GM10248 (cell line): ENCODE measurements at places on chromosomes 7 and 10.

DNA sequence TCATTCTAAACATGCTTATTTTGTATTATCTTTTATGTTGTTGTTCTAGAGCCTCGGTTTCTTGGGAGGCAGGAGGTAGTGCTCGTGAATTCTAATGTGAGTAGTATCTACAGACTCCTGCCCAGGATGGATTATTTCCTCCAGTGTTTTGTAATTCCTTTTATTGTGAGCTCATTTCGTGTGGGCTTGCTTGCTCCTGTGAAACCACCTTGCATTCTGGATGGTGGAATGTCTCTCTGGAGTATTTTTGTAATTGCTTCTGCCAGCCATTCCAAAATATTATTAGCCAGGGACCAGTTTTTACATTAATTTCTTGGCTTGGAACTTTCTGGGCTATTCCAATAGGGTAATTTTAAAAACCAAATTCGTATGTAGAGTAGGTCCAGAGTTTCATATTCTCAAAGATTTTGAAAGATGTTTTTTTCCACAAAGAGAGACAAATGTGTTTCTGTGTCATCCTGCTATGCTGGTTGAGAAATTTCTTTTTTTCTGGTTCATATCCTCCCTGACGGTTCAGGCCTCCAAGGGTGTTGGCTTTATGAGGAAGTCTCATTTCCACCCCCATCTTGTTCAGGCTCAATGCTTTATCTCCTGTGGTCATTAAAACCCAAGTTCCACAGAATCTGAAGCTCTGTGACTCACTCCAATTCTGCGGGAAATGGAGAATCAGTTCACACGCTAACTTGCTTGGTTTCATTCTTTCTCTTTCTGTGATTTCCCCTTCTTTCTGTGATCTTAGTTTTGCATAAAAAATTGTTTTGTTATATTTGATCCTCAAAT is 41.7 kb upstream of the CALD1 start:
- DNase-seq: no peak

GRCh38 chr7:2049782-2050510 is 182.8 kb downstream of the MAD1L1 start:
- DNase-seq: no peak

DNA sequence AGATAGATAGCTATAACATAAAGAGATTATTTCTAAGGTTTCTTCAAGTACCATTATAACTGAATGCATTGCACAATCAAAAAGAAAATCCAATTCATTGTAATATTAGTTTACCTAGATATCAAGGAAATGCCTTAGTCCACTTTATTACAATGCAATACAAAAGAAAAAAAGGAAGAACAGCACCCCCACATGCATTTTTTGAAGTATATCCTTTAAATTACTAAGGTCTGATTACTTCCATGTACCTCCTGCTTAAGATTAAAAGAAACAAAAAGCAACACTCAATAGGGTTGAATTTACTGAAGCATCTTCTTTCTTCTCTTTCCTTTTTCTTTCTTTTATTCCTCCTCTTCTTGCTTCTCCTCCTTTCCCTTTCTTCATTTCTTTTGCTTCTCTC is 973.8 kb upstream of the LRRTM3 start:
- DNase-seq: no peak

DNA sequence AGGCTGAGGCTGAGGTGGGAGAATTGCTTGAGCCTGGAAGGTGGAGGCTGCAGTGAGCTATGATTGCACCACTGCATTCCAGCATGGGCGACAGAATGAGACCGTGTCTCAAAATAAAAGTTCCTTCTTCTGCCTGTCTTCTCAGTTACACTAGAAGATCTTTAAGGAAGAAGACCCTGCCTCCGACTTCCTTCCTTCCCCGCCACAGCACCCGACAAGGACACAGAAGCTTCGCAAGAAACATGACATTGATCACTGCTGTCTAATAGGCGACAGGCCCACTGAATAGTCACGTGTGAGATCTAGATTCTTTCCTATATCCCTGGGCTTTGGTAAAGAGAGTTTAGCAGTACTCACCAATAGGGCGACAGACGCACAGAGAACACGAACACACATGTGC is 118.2 kb downstream of the PRPF18 start:
- no peak for DNase-seq

DNA sequence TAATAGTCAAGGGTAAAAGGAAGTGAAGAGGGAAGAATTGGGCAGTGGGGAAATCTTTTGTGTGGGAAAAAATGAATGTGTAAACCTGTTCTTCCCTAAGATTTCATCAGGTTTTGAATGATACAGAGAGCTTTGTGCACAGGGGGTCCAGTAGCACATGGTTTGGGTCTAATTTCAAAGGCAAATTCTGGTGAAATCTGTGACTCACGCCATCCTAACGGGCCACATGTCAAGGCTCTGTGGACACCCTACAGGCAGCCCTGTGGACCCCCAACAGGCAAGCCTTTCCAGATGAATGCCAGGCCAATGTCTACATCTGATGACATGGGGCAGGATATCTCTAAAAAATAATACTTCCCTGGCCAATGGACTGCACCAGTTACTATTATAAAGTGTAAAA is 309.8 kb downstream of the PARD3 start:
- no peak for DNase-seq

GRCh38 chr10:18777258-18777657 is 118.0 kb downstream of the ARL5B start:
- DNase-seq: no peak

- DNase-seq: no peak
Measured at GRCh38 chr7:152979376-152979775, 219.8 kb downstream of the ACTR3B start.

GRCh38 chr7:113282875-113283274 is 164.5 kb upstream of the SMIM30 start:
- no peak for DNase-seq

GRCh38 chr10:103759100-103759781 is 96.1 kb downstream of the SH3PXD2A start:
- DNase-seq: peak; percentile 52

- DNase-seq: no peak
Measured at GRCh38 chr7:105786520-105787470, 89.6 kb downstream of the ATXN7L1 start.

DNA sequence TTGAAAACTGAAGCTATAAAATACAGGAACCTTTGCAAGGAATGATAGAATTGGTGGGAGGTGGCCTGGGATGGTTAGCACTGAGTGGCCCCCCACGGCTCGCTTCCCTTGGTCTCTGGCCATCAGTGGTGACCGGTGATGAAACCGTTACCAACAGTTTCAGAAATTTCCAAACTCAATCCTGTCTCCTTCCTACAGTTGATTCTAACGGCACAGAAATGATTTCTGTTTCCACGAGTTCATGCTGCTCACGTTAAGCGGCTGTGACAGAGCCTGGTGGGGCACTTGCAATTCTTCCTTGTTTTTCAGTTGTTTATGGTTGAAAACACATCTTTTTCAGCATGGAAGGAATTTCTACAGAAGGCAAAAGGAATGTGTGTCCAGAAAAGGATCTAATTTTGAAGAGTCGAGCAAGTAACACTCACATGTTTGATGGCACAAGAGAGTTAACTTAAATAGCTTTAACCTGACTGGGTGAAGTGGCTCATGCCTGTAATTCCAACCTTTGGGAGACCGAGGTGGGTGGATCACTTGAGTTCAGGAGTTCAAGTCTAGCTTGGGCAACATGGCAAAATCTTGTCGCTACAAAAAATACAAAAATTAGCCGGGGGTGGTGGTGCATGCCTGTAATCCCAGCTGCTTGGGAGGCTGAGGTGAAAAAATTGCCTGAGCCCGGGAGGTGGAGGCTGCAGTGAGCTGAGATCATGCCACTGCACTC is 100.1 kb downstream of the DNAJB6 start:
- no peak for DNase-seq

DNA sequence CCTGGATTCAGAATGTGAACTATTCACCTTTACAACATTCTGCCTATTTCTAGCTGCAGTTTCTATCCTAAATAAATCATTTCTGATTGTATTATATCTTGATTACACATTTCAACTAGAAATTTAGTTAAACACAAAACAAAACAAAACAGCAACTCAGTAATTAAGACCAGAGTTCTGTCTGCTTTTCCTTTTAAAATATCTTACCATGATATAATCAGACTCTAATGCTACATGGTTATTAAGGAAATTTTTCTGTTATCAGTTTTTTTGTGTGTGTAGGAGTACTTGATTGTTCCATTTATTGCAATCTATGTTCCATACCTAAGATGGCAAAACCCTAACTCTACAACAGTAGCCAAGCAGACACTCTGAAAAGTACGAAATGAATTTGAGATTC is 663.3 kb downstream of the NRG3 start:
- no peak for DNase-seq

DNA sequence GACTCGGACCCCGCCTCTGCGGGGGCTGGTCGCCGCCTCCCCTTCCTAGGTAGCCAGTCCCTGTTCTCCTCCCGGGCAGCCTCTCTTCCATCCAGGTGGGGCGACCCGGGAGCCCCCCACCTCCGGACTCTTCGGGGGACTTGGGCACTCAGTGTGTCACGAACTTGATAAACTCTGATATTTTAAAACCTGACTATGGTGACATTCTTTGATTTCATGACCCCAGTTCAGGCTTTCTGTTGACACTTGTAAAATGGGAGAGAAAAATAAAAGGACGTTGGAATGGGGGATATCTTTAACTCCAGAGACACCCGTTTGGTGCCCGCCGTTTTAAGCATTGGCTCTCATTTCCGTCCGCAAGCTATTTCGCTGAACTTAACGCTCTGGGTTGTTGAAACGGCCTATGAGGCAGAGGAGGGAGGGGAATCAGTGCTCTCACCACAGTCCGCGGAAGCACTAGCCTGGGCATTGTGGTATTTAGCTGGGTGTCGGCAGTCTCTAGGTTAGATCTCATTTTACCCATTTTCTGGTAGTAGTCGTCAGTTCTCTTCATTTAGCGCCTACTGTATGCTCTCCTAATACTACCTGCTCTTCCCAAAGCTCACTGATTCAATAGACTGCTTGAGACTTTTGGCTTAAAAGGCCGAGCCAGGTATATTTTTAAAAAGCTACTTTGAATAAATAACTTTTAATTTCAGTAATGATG is 738 bp downstream of the VPS26A start:
- DNase-seq: peak; percentile 65

DNA sequence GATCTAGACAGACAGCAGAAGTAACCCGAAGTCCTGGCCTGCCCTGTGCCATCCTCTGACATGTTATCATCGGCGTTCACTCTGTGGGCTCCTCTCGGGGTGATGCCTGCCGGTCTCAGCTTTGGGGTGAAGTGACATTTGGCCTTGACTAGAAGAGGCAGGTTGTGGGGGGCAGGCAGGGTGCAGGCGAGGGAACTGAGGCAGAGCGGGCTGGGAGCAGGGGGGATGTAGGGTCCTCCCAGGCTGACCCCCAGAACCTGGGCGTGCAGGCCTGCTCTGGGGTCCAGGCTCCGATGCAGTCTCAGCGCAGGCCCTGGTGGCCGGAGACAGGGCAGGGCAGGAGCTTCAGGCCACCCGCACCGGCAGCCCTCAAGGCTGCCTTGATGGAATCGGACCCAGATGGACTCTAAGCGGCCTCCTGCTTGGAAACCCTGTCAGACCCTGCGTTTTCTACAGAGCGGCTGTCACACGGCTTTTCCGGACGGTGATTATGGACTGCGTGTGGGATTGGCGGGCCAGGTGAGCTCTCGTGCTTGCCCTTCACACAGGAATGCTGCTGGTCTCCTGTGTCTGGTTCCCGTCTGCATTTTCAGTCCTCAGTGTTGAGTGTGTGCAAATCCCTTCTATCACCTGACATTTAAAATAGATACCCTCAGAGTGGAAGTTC is 842 bp upstream of the JAKMIP3 start:
- DNase-seq: no peak

GRCh38 chr7:93117852-93118530 is at the start of gene SAMD9:
TSS of gene SAMD9 (minus strand) at chr7:93117979. CDS start at chr7:93106097, 11,882 bp downstream.
- peak; percentile 76 for DNase-seq

DNA sequence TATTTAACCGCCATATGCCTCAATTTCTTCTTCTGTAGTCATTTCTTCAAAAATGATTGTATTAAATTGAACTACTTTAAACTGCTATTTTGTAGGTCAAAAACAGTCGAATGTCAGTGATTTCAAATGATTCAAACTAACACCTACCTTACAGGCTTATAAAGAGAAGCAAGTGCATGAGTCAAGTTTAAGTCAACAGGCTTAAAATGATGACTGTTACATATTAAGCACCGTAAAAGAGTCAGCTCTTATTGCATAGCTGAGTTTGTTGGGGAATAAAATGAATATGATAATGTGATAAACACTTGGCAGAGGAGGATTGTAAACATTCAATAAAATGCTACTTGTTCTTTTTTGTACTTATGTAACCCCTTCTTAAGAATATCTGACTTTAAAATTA is 90.1 kb upstream of the ANKRD1 start:
- DNase-seq: no peak

DNA sequence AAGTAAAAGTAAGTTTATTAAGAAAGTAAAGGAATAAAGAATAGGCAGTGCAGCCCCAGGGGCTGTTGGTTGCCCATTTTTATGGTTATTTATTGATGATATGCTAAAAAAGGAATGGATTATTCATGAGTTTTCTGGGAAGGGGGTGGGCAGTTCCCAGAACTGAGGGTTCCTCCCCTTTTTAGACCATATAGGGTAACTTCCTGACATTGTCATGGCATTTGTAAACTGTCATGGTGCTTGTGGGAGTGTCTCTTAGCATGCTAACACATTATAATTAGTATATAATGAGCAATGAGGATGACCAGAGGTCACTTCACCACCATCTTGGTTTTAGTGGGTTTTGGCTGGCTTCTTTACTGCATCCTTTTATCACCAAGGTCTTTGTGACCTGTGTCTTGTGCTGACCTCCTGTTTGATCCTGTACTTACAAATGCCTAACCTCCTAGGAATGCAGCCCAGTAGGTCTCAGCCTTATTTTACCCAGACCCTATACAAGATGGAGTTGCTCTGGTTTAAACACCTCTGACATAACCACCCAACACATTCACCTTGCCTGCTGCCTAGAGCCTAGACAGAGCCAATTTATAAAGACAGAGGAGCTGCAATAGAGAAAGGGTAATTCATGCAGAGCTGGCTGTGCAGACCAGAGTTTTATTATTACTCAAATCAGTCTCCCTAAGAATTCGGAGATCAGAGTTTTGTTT is 10.9 kb upstream of the ERCC6 start:
- no peak for DNase-seq

GRCh38 chr10:103922659-103923058 is 4.7 kb upstream of the STN1 start:
- DNase-seq: no peak

DNA sequence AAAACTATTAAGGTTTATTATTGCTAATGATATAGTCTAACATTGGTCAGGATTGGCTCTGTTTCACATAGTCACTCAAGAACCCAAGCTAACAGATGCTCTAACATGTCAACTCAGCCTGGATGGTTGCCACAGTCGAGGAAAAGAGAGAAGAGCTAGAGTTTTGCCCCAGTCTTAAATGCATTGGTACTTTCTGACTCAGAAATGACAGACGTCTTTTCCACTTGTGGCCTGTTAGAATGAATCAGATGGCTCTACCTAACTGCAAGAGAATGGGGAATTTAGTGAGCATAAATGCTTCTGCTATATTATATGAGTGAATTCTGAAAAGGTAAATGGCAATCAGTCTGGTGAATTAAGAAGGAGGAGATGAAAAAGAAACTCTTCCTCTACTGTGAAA is 13.9 kb downstream of the HECTD2 start:
- no peak for DNase-seq

GRCh38 chr7:129949292-129950133 is 3.2 kb downstream of the UBE2H start:
- DNase-seq: no peak
